Ureter (tissue), 1 donor: ENCODE measurements at places on chromosomes 2 and 18. TPM values are rescaled to one million over a fixed set of nuclear protein-coding genes. Genes with fewer than 3 reads are reported as not detected.

DNA sequence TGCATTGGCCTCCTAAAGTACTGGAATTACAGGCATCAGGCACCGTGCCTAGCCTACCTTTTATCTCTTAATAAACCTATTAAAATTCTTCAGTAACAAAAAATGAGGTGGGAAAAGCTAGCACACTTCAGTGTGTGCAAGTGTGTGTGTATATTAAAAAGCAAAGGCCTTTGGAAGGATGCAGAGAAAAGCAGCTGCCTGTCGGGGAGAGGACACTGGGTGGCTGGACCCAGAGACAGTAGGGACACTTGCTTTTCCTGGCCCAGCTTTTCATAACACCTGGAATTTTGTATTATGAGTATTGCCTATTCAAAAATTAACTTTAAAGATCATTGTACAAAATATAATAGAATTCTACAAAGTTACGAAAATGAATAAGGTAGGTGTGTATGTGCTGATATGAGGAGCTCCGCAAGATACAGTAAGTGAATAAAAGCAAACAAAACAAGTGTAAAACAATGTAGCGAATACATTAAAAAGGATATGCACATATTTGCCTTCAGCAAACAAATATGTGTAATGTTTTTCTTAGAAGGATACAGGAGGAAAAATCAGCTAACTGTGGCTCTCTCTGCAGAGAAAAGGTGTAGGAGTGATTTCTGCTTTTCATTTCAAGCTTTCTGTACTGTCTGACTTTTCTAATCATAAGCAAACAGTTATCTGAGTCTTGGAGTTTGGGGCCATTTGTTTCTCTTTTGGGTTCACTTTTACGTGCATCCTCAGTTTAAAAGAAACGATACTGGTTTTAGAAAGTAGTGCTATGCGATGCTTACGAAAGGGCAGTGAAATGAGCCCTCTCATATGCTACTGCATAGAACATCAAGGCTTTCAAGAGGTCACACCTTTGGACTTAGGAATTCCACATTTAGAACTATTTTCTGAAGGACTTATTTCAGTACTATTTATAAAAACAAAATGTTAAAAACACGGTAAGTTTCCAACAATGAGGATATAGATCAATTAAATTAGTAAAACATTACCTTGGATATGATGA lies 70.8 kb downstream of the USP40 start:
- DNase-seq = no peak

GRCh38 chr18:73254564-73254963 lies 386.8 kb upstream of the NETO1 start:
- no peak for DNase-seq

The ALLC gene
- not detected for total RNA-seq

The CBLN2 gene
- not detected for total RNA-seq

The STAMBP gene
- 46.0 TPM for total RNA-seq

DNA sequence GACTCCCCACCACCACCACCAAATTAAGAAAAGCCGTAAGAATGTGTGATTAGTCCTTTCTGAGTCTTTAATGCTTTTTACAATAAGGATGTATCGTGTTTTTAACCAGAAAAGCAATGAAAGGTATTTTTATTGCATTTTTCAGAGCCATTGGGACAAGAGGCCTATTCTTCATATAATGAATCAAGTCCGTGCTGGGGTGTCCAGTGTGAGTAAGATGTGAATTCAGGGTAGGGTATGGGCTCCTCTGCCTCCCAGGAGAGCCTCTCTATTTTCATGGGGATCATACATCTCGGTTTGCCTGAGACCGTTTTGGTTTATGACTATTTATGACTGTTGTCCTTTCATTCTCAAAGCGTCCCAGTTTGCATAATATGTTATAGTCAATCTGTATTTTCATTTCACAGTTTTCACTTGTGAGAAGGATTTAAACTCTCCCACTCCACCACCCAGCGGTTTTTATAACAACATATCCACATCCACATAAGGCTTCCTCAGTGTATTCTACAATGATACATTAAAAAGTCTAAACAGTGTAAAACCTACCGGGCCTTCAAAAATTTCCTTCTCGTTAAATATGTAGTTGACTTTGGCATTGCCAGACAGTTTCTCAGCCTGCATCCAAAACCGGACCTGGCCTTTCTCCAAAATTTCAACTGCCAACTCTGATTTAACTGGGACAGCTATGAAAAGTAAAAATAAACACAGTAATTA lies 80.8 kb upstream of the LPIN2 start:
- DNase-seq = no peak

The RGPD3 gene
- 0.10 TPM for total RNA-seq

The LRRTM4 gene
- total RNA-seq = 0.42 TPM

The RTTN gene
- total RNA-seq = 15.7 TPM

- no peak for DNase-seq
These were observed 550.8 kb upstream of the ZNF804A start for GRCh38 chr2:184047536-184047935.
